Stimulated activated CD8-positive, alpha-beta memory T cell treated with anti-CD3 and anti-CD28 coated beads, Interleukin-2, amount 100 ng/mL, for 1 hour (primary cell): ENCODE measurements at places on chromosomes 1 and 21.

DNA sequence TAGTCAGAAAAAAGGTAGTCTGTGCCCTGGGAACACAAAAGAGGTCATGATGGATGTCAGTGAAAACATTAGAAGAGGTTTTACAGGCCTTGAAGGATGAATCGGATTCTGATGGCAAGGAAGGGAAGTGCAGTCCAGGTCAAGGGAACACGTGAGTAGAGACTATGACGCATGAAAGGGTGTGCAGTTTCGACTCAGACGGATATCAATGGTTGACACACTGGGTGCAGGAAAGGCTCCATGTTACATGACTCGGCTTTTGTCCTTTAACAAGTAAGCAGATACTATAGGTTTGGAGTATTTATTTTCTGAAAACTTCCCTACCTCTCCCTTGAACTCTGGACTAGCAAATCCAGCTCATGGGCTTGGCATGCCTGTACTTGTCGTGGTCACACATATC lies 55.3 kb downstream of the SEC16B start:
- DNase-seq: no peak

DNA sequence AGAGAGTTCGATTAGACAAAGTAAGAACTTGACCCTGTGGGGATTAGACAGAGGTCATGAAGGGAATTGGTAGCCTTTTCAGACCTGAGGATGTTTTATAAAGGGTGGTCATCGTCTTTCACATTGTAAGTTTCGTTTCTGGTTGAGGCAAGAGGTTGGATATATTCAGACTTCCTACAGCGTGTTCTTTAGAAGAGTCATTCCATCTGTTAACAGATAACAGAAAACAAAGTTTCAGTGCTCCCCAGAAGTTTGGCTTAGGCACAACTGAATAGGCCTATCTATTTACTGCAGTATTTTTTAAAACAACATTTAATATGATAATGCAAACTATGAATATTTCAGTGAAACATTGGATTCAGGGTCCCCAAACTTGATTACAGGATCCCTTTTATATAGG lies 17.1 kb upstream of the IVNS1ABP start:
- no peak for DNase-seq

GRCh38 chr1:230320804-230321203 lies 105.3 kb downstream of the PGBD5 start:
- DNase-seq: no peak

- DNase-seq: no peak
These were observed 15.8 kb downstream of the UBE2G2 start for GRCh38 chr21:44785620-44786335.

DNA sequence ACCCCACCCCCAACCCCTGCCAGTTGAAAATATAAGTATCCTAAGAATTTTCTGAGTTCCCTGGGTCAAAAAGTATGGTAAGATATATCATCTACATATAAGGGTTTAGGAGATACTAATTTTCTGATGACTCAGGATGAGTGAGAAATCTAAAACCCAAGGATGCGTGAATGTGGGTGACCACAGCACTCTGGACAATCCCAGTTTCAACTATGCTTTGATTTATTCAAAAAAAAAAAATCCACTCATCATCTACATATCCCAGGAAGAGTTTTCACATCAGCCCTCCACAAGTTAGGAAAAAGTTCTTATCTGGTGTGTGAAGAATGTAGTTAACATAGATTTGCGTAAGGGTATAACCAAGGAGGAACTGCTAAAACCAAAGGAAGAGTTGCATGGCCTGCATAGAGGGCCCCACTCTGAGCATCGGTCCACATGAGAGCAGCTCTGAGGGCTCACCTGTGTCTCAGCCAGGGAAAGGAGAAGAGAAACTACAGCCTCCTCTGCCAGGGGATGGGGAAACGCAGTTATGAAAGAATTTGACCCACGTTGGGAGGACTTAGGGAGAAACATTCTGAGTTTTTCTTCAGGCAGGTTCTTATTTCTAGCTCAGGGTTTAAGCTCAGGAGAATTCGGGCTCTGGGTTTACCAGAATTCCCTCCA lies 18.8 kb downstream of the LAMB3 start:
- DNase-seq: no peak

DNA sequence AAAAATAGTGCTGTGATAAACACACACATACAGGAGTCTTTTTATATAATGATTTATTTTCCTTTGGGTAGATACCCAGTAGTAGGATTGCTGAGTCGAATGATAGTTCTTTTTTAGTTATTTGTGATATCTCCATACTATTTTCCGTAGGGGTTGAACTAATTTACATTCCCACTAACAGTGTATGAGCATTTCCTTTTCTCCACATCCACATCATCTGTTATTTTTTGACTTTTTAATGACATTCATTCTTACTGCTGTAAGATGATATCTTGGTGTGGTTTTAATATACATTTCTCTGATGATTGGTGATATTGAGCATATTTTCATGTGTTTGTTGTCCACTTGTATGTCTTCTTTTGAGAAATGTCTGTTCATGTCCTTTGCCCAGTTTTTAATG lies 78.3 kb downstream of the NIBAN1 start:
- no peak for DNase-seq

GRCh38 chr1:98034505-98034904 lies 113.7 kb upstream of the DPYD start:
- DNase-seq: no peak

- DNase-seq: no peak
These were observed 27.4 kb downstream of the IFI44 start for GRCh38 chr1:78676993-78677392.

DNA sequence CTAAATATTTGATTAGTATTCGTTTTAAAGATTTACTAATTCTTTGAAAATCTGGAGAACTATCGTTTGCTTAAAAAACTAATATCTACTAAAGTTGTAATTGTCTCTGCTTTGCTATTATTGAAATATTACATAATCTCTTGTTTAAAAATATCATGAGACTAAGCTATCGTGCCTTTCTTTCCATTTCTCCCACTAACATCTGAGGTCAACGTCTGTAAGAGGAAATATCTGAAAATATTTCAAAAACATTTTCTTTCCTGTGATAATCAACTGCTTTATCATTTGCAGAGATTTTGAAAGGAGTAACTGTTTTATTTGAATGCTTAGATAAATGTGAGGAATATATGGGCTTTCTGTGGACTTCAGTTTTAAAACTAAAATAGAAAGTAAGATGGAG lies 694.1 kb downstream of the USP25 start:
- no peak for DNase-seq

DNA sequence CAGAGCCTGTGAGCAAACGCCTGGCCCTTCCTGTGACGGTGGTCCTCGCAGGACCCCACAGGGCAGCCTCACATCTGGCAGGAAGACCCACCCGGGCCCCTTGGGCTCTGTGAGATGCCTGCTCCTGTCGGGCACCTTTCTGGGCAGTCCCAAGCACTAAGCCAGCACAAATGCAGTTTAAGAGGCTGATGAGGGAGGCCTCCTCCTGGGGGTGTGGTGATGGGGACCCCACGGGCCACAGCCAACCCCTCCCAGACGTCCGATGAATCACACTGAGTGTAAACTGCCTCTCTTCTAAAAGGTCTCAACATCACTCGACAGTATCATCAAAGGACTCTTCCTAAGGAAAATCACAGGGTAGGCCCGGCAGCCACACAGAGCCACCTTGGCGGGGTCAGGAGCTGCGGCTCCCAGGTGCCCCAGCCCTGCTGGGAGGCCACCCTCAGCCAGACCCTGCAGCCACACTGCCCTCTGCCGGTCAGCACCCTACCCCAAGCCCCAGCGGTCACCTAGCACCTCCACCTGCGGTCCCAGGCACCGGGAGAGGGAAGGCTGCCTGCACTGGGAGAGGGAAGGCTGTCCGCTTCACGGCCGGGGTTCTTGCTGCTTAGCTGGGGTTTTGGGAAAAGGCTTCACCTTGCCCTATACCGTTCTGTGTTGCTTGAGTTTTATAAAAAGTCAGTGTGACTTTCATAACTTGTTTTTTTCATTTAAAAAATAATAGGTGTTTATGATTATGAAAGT lies 3.9 kb upstream of the PRKCZ start:
- DNase-seq: no peak

- DNase-seq: no peak
These were observed 4.6 kb downstream of the EGLN1 start for GRCh38 chr1:231417513-231417912.

GRCh38 chr1:152962876-152963415 lies 7.5 kb upstream of the SPRR4 start:
- no peak for DNase-seq

DNA sequence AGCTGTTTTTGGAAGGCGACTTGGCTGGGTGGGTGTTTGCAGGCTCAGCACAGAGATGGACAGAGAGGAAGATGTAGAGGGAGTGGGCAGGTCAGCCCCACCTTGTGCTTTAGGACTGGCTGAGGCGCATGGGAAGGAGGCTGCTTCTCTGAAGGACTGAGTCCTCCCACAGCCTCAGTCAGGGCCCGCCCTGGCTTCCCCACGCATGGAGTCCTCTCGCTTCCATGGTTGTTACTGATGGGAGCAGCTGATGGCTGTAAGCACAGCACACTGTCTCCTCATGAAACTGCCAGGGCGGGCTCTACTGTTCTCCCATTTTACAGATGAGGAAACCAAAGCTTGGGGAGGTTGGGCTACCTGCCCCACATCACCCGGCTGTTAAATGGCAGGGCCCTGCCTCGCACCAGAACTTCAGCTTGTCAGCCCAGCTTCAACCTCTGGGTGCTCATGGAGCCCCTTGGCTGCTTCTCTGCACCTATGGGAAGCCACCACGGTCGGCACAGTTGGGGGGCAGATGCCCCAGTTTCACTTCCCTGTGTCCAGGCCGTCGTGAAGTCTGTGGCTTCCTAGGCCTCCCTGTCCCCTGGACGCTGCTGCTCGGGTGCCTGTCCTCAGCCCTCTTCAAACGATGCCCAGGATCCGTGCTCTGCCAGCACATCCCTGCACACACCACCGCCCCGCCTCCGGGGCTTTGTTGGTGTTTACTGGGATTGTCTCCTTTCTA lies 2.4 kb downstream of the TMEM201 start:
- no peak for DNase-seq

- no peak for DNase-seq
These were observed 1194.6 kb downstream of the NCAM2 start for GRCh38 chr21:22192766-22193165.

DNA sequence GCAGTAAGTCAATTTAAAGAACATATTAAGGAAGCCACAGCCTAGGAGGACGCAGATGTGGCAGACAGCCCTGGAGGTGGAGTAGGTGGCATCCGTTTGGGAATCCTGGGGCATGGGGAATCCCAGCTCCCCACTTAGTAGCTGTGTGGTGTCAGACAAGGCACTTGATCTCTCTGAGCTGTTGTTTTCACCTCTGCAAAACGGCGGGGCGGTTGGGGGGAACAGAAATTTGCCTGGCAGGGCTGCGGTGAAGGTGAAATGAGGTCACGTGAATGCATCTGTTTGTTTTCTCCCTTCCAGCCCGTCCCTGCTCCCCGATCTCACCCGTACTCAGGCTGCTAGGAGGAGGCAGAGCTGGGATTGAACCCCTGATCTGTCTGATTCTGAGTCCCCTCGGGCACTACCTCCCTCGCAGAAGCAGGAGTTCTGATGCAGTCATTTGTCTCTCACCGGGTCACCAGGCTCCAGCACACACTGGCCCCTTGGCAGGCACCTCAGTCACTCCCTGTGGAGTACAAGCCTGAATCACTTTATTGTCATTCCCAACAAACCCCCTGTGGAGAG lies 2.2 kb upstream of the LAPTM5 start:
- peak; percentile 30 for DNase-seq

DNA sequence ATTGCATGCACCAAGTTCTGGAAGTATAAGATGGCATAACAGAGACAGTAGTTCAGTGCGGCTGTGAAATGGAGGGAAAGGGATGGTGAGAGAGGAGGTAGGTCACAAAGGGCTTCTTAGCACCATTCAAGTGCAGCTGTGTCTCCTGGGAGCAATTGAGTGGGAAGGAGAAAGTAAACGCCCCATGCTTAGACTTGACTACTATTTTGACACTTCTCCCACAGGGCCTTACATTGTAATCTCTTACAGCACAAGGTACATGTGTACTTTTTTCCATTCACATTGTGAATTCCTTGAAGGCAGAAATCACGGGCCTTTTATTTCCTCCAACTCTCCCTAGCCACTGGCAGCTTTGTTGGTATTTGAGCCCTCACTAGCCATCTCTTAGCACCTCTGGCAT lies 239.6 kb upstream of the FOXD3 start:
- no peak for DNase-seq

- DNase-seq: no peak
These were observed 399.3 kb downstream of the PTPRC start for GRCh38 chr1:199038156-199038555.

GRCh38 chr1:27496604-27497155 lies 6.7 kb upstream of the WASF2 start:
- no peak for DNase-seq

- no peak for DNase-seq
These were observed 4.6 kb downstream of the POFUT2 start for GRCh38 chr21:45283035-45283610.

- no peak for DNase-seq
These were observed 3.2 kb downstream of the E2F2 start for GRCh38 chr1:23527900-23528249.

DNA sequence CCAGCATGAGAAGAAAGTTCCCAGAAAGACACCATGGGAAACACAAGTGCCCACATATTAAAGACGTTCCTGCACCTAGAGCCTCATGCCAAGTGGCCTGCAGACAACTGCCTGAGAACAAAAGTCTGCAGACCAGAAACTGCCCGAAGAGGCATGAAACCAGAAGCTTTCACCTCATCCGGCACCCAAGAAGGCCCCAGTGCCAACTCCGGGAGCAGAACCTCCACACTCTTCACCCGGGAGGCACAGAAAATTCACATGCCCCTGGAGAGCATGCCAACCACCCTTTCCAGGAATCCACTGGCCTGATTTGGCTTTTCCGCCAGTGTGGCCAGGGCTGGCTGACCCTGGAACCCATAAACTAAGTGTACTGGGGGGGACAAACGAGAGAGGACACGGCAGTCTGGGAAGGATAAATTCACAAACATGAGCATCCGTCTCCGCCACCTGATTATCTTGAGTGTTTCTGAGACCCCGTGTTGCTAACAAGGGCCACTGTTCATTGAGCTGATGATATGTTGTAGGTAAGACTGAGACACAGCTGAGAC lies 6.8 kb downstream of the TFF2 start:
- DNase-seq: no peak

- DNase-seq: no peak
These were observed 3.3 kb upstream of the S1PR1 start for GRCh38 chr1:101233495-101233894.

DNA sequence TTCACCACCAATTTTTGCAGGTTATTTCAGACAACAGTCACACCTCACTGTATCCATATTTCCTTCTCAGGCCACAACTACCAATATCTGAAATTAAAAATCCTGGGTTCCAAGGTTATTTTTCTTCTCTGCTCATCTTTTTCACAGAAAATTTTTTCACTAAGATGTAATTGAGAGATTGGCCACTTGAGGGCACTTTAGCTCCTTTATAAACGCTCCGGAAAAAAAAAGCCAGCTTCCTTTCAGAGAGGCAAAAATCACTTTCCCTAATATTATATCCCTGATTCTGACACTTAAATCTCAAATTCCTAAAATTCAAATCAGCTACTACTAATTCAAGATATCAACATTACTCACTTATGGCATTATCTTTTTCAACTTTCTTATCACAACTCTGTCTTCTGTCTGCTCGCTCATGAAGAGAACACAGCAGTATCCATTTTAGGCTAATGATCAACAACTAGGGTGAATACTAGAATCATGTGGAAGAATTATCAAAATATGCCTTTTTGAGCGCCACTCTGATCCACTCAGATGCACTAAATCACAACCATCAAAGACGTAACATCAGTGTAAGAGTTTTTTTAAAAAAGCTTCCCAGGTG lies 101.4 kb upstream of the RGS1 start:
- DNase-seq: no peak
